Spinal cord (tissue), 10 donors: ENCODE measurements at places on chromosomes 3 and 15. TPM values are rescaled to one million over a fixed set of nuclear protein-coding genes. Genes with fewer than 3 reads are reported as not detected.

- no peak for DNase-seq
Observed at GRCh38 chr15:88580532-88580931, 34.1 kb upstream of the DET1 start.

DNA sequence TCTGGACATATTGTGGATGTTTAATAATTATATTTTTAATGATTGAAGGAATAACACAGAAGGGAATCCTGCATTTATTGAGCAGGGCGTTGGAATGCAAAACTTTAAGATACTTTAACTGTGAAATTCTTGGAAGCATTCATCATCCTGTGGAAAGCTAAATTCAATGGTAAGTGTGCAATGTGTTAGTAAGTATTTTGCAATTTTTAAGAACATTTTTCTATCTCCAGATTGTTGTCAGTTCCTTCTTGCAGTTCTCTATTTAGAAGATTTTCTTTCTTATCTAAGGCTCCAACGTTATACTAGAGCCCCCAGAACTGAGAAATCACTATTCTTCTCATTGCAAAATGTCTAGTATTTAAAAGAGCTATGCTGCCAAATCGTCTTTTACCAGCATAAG, 132.2 kb upstream of the TSC22D2 start:
- DNase-seq: no peak

DNA sequence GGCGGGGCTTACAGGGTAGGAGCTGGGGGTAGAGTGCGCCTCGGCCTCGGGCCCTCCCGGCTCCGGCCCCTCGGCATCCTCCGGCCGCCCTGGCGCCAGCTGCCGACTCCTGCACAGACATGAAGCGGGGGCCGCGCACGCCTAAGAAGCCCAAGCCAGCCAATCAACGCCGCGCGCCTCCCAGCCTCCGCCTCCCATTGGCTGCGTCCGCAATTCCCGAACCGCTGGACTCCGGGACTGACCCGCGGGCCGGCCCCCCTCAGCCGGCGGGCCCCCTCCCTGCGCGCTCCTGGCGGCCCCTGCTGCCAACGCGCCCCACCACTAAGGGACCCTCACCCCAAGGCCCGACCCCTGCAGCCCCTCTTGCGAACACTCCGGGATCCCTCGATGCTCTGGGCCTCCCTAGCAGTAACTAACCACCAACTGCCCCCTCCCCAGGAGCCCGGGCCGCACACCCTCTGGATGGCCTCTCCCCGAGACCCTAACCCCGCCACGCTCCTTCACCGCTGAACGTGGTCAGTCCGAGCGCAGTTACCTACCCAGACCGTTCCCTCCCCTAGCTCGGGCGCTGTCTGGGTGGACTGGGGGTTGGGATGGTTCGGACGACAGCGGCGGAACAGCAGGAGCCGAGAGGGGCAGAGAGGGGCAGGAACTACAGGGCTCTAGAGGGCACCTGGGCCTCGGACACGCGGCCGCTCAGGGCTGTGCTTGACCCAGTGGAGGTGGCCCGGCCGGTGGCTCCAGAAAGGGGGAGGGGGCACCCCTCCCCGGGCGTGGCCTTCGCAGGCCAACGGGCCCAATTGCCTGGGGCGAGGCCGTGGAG, 5.0 kb downstream of the GATA2 start:
- DNase-seq: peak; percentile 53

DNA sequence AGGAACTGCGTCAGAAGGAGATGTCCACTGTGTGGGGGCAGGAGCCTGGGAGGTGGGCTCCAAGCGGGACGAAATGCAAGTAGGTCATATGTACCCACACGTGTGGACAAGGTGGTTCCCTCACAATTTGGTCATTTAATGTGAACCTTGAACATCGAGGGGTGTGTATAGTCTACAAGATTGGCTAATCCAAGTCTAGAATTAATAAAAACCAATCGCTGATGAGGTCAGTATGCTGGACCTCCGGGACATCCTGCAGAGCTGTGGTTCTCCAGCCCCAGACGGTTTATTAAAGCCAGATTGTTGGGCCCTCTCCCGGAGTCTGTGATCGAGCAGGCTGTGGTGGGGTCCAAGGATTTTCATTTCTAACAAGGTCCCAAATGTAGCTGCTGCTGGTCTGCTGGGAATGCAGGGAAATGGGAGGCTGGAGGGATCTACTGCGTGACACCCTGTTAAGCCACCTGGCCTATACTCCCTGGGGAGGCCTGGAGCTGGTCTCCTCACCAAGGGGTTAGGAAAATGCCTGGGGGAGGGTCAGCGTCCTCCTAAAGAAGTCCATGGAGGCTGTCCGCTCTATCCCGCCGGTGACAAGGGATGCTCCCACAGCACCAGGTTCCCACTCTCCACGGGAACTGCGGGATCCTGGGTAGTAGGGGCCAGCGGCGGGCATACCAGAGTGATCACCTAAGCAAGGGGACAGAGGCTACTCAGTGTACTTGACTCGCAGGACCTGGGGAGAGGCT, 25.1 kb downstream of the PCSK6 start:
- DNase-seq: no peak

GRCh38 chr3:45409921-45410320, 21.5 kb downstream of the LARS2 start:
- peak; percentile 87 for DNase-seq

DNA sequence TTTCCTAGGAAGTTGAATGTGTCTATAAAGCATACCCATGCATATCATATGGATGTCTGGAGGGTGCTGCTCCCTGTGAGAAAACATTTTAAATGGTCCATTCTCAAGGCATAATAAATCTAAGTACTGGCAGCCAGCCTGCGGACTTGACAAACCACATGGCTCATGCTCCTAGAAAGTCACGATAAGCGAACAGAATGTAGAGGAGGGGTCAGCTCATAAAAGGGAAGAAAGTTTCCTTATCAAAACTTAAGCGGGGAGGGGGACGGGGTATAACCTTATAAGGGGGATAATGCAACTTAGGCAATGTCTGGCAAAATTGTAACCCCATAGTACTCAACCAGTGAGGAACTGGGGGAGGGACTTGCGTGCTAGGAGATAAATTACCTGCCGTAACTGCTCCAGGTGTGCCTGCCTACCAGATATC, 159.8 kb upstream of the LMCD1 start:
- DNase-seq: no peak

DNA sequence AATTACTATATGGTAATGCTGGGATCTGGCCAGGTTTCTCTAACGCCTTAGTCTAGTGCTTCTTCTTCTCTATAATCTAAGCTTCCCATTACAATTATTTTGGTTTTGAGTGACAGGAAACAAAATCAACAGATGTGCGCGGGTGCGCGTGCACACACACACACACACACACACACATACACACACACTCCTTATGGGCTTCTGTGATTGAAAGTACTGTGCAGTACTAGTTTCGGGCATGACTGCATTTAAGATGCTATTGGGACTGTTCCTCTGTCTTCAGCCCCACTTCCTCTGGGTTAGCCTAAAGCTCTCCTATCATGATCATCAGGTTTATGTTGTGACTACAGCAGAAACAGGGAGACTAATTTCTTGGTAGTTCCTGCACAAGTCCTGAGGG, 32.2 kb downstream of the EPHB1 start:
- no peak for DNase-seq

DNA sequence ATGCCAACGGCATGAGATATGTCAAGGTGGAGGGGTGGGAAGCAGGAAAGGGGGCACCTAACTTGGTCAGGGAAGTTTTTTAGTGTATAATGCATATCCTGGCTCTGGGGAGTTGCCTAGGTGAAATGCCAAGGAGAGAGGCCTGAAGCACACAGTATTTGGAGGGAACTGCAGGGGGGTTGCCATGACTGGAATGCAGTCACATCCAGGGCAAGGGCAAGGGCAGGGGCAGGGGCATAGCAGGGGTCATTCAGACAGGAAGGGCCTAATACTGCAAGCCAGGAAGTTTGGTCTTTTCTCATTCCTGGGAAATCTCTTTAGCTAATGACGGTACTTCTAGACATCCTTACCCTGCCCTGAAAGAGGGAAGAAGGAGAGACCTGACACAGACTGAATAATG, 60.5 kb downstream of the MYRIP start:
- no peak for DNase-seq

GRCh38 chr15:74835312-74835823, 7.6 kb downstream of the ULK3 start:
- DNase-seq: no peak

- peak; percentile 24 for DNase-seq
Observed at GRCh38 chr15:79315623-79316328, 4.9 kb downstream of the TMED3 start.

DNA sequence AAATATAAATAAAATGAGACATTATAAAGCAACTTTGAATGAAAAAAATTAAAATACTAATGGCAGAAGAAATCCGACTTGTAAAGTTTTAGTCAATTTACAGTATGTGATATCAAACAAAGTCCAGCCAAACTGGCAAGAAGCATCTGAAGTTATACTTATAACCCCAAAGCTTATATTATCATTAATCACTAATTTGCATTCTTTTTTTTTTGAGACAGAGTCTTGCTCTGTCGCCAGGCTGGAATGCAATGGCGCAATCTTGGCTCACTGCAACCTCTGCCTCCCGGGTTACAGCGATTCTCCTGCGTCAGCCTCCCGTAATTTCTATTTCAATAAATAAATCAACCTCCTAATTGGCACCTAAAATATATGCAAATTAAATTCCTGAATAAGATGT, 80.1 kb downstream of the AQR start:
- no peak for DNase-seq

DNA sequence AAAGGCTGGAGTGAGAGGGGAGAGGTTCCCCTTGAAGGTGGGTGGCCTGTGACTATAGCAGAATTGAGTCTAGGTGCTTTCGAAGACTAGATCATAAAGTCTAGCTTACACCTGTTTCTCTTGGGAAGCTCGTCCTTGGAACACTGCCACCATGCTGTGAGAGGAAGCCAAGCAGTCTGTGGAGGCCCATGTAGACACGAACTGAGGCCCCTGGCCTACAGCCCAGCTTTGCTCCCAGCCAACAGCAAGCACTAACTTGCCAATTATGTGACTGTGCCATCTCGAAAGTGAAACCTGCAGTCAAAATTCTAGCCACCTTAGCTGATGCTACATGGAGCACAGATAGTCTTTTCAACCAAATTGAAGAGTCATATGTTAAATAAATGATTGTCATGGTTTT, 190.5 kb upstream of the NECTIN3 start:
- DNase-seq: peak; percentile 78

DNA sequence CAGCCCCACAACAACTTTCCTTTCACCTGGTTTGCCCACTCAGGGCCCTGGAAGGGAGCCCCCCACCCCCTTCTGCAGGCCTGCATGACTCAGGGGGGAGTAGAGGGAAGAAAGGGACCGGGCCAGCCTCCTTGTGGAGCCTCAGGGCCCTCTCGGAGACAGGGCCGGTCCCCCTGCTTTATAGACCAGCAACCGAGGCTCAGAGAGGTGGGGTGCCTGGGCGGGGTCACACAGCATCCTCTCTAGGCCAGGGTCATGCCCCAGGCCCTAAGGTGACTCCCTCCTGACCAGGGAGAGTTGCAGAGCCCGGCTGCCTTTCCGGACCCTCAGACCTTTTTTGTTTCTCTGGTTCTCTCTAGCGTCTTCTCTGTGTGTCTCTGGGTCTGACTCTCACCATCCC, 211.3 kb downstream of the TBC1D2B start:
- no peak for DNase-seq

Gene LMAN1L
- polyA plus RNA-seq: 0.29 TPM

Gene MYZAP
- 2.7 TPM for polyA plus RNA-seq

Gene DPP8
- polyA plus RNA-seq: 38.2 TPM

Gene GPR160
- polyA plus RNA-seq: 2.3 TPM
